ENCODE measurements at places on chromosomes 12 and 14. TPM values are rescaled to one million over a fixed set of nuclear protein-coding genes. Genes with fewer than 3 reads are reported as not detected.

DNA sequence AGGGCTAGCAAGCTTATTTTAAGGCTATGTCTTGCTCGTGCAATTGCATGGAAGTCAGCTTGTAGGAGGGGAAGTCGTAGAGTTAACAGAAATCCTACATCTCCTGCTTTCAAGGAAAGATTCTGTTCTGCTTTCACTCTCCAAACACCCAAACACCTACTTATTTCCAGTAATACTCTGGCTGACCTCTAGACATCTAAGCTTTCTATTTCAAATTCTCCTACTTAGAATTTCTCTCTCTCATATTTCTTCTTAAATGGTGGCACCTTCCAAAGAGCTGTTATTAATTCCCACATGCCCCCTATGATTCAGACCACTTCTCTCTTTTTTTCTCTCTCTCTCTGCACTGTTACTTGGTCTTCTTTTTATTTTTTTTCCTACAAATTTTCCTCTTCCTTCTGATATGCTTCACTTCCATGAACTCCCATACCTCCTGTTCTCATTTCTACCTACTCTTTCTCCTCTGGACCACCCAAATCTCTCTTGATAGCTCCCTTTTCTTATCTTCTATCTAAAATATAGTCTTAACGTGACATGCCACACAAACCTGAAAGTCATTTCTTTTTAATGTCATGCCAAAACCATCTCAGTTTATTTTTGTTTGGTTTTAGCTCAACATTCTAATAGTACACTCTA, 90.8 kb downstream of the RPS6KA5 start:
- no peak for DNase-seq

DNA sequence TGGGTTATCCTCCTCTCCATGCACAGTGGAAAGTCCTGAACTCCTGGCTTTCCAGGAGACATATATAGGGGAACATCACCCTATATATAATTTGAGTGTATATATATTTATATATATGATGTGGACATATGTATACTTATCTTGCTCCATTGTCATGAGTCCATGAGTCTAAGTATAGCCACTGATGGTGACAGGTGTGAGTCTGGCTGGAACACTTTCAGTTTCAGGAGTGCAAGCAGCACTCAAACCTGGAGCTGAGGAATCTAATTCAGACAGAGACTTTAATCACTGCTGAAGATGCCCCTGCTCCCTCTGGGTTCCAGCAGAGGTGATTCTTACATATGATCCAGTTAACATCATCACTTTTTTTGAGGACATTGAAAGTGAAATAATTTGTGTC, 4.4 kb downstream of the SSTR1 start:
- DNase-seq, result no peak

VASH1 gene
- polyA plus RNA-seq, result 41.4 TPM

MAP1LC3B2 gene
- polyA plus RNA-seq, result 11.8 TPM

- DNase-seq, result no peak
These were observed 63.6 kb upstream of the ELK3 start for GRCh38 chr12:96130396-96131059.

TTC9 gene
- polyA plus RNA-seq, result 3.5 TPM

DNA sequence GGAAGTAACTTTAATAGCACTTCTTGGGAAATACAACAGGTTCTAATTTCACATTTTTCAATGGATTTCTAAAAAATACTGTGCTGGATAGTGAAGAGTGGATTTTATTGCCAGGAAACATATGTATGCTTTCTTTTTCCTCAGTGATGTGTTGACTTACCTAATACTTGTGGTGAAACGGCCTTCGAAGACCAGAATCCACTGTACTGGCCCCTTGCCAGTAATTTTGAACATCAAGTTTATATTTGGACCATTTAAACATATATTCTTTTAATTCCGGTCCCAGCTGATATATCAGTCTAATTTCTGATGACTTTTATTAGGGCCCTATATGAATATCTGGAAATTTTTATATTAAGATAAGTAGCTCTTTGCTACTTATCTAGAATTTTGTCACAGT, 1.8 kb downstream of the MSRB3 start:
- DNase-seq, result no peak

All from renal pelvis (tissue), 12 donors.